NCI-H446 treated with DMSO at 0.1 percent for 48 hours (cell line): ENCODE measurements at places on chromosomes 1 and 21.

DNA sequence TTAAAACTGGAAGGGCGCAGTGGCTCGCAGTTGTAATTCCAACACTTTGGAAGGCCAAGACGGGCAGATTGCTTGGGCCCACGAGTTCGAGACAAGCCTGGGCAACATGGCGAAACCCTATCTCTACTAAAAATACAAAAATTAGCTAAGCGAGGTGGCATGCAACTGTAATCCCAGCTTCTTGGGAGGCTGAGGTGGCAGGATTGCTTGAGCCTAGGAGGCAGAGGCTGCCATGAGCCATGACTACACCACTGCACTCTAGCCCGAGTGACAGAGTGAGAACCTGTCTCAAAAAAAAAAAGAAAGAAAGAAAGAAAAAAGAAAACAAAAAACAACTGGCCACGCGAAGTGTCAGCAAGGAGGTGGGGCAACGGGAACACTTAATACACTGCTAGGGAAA, 6.3 kb downstream of the UBE2G2 start:
- DNase-seq, result no peak

DNA sequence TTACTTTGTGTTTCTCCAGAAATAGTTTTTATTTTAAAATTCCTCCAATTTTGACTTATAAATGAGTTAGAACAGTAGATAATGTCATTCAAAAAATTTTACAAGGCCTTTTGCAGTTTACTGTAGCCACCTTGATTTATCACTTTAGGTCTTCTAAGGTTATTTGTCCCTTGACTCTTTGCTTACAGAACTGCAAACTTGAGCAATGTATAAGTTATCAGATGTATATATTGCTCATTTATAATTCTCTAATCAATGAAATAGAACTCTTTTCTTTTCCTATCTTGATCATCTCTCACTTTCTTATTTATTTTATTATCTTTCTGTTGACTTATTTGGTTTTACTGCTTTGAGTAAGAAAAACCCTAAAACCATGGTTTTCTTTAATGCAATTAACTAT, 5.8 kb upstream of the SPTA1 start:
- no peak for DNase-seq

DNA sequence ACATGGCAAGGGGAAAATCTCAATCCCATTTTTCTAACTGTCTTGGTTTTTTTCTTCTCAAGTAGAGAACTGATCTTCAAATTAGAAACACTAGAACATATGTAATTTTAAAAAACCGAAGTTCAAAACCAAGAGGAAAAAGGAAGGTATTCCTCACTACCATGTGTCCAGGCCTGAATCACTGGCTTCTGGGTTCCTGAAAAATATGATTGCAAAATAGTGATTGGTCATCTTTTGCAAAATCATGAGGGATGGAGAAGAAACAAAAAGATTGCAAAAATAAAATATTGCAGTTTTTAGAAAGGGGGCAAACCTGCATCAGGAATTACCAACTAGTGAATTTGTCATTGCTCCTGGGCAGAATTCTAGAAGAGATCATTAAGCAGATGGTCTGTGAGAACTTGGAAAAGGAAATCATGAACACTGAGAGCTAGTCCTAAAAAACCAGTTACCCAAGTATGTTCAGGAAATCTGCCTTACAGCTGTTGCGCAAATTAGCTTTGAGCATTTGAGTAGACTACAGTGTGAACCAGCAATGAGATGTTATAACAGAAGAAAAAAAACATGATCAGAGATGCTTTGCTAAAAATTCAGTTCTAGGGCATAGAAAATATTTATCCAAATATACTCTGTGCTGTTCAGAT, 49.4 kb downstream of the SPATA46 start:
- no peak for DNase-seq

- no peak for DNase-seq
Observed at GRCh38 chr1:78619446-78619802, 824 bp upstream of the IFI44L start.

GRCh38 chr1:96234299-96234698, 487.3 kb upstream of the PTBP2 start:
- peak; percentile 75 for DNase-seq

DNA sequence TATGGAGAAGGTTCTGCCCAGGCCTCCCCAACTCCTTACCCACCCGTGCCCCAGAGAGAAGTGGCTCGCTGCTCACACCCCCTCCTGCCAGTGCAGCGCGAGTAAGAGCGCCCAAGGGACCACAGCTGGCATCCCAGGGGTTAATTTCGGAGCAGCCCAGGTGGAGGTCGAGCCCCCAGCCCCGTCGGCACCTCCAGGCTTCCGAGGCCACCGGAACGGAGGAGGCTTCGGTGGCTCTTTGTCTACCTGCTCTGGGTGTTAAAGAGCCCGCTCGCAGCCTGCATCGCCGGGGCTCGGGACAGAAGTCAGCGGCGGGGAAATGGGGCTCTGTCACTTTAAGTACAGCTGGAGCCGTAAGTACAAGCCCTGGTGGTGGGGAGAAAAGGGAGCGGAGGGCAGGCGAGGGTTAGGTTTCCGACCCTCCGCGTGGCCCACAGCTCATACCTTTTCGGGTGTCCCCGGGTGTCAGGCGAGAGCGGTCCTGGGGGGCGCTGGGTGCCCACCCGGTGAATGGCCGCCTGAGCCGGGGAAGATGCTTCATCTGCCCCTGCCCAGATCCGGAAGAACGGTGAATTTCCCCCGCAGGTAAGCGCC, 89.4 kb upstream of the IPO9 start:
- no peak for DNase-seq

DNA sequence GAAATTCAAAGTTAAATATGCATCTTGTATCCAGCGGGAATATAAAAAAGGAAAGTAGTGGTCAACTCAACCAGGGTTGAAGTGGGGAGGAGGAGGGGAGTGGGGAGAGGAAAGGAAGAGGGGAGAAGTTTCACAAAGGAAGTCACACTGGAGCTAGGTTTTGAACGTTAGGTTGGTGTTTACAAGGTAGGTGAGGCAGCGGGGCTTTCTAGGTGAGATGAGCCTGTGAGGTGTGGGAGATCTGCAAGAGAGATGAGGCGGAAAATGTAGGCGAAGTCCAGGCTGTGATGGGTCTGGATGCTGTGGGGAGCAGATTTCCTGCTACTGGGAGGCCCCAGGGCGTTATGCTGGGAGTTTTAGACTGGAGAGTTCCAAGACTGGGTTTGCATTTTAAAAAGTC, 36.1 kb upstream of the IL20 start:
- DNase-seq, result no peak

DNA sequence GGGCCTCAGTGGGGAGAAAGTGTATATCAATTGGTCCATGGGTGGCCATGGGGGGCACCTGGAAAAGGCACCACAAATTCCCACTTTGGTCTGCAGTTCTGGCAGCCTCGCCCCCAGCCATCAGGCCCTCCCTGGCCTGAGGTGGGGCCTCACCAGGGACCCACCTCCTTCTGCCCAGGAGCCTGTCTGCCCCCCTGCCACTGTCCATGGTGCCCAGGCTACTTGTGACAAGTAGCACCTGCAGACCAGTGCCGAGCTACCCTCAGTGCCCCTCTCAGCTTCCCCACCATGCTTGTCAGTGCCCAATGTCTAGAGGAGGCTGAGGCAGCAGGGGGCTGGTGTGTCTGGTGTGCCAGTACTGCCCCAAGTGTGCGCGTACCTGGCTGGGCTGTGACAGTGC, 87.1 kb upstream of the PAXBP1 start:
- DNase-seq, result no peak

DNA sequence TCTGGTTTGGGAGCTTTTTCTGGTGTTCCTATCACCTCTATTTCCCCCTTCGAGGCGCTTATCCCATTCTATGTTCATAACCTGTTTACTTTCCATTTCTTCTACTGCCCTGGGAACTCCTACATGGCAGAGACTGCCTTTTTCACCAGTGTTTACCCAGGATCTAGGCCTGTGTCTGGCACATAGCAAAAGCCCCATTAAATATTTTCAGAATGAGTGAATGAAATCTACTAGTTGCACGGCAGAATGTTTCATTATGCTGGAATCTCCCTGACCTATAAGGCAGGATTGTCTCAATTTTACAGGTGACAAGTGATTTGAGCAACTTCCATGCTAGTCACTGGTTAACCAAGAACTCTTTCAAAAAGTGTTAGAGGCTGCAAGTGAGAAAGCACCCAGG, 70.1 kb downstream of the PGM1 start:
- no peak for DNase-seq

DNA sequence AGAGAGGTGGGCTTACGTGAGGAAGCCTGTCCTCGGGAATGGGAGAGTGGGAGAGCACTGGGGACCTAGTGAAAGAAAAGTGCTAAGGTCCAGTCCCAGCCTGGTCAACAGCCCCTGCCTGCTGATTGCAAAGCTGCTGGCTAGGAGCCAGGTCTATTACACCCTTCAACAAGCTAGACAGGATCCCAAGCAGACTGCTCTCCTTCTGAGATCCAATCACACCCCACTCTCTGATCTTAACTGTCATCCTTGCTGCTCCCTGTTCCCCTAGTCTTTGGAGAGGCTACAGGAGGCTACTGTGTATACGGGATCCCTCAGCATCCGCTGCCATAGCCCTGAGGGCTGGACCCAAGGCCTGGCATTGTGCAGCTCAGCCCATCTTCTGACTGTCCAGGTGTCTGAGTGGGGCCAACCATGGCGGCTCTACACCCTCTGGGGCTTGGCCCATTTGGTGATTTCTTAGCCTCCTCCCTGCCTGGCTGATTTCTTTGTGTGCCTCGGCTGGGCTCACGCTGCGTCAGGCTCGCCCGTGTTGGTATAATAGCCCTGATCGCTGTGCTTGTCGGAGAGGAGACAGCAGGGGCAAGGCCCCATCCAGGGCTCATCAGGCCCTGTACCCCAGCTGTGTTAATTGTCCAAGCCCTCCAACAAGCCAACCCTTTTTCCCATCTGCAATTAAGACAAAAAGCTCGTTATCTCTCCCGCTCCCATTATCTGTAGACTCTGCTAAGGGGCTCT, 43.9 kb downstream of the NAV1 start:
- DNase-seq, result no peak

- no peak for DNase-seq
Observed at GRCh38 chr1:190634134-190634533, 156.5 kb upstream of the BRINP3 start.

- no peak for DNase-seq
Observed at GRCh38 chr21:9767592-9768375, 753.6 kb upstream of the TPTE start.

DNA sequence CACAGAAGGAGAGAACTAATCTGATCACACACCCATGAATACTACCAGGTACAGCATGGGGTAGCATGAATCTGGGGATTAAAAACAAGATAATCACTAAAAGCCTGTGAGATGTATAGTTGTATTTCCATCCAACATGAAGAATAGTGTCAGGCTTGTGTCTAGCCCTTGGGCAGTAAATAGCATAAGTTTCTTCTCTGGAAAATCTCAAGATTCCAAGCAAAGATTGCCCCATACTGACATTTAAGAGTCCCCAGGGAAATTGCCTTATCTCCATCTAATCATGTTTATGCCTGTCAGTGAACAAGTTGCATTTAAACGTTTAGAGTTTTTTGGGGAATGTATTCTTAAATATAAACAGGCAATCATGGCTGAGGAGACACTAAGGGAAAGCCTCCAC, 109.2 kb upstream of the SERTAD4 start:
- DNase-seq, result no peak

DNA sequence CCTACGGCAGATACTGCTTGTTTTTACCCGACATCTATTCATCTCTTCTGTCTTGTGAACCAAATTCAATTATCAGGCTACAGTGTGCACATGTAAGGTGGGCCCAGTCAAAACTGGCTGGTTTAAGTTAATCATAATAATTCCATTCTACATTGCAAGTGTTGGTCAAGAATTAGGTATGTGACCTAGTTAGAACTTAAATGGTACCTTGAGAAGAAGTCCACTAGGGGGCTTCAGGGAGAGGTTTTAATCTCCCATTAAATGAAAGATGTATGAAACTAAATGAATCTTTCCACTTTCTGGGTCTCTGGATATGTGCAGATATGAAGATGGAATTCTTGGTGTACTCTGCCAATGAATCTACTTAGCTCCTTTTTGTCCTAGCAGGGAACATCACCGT, 187.1 kb downstream of the CDC42BPA start:
- no peak for DNase-seq

GRCh38 chr1:29504196-29504595, 267.9 kb downstream of the PTPRU start:
- DNase-seq, result no peak

- no peak for DNase-seq
Observed at GRCh38 chr1:182175361-182175931, 113.9 kb upstream of the ZNF648 start.

- no peak for DNase-seq
Observed at GRCh38 chr1:207815466-207815865, 63.6 kb downstream of the CD46 start.

DNA sequence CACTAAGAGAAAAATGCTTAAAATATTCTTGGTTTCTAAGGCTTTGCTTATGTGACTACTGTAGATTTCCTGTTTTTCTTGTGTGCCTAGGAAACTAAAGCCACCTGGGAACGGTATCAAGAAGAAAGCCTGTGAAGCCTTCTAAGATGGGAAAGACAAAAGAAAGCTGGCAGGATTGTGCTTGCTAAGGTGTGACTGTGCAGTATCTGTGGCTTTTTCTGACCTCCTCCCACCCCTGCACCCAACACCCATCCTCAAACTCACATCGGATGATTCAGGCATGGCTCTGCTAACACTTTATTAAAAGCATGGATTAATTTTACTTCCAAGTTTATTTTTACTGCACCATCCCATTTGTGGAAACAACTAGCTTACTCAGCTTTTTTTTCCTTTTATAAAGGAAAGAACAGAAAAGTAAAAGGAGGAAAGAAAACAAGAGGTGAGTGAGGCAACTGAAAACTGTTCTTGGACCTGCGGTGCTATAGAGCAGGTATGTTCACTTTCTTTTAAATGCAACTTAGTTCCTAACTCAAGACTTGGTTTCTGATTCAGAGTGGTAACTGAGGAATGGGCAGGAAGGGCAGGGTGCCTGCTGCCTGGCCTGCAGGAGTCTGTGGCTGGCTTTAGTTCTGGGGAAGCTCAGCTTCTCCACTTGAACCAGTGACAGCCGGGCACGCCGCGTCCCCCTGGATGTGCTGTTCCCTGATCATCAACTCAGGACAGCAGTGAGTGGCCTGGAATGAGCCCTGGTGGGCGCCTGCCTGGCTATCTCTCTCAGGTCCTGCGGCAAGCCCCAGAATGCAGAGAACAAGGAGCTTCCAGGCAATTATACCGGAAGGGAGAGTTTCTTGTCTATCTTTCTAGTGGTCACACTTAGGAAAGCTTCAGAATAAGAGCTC, at the start of gene GBP6:
TSS of gene GBP6 (plus strand) at position 422 of the 899 bp plus-strand sequence. CDS start 4,493 bp downstream, outside the sequence.
- no peak for DNase-seq

GRCh38 chr1:34426325-34426896, 249.7 kb downstream of the C1orf94 start:
- DNase-seq, result no peak
